Transverse colon (tissue), 4 donors: ENCODE measurements at places on chromosomes 12 and 14. TPM values are rescaled to one million over a fixed set of nuclear protein-coding genes. Genes with fewer than 3 reads are reported as not detected.

- DNase-seq: no peak
- no peaks in the 10 kb centered on the region for H3K4me1 ChIP-seq
- H3K36me3 ChIP-seq: no peaks in the 10 kb centered on the region
- no peak overlapping the region for H3K27ac ChIP-seq
- no peaks in the 10 kb centered on the region for H3K27me3 ChIP-seq
Measured at GRCh38 chr14:65321370-65321875, 91.1 kb upstream of the FUT8 start.

- no peaks in the 10 kb centered on the region for H3K36me3 ChIP-seq
- peak overlapping the region; percentile 59 for H3K27ac ChIP-seq
- peaks cover 16% of the 10 kb centered on the region for H3K4me1 ChIP-seq
- DNase-seq: no peak
- no peak overlapping the region for H3K4me3 ChIP-seq
- H3K27me3 ChIP-seq: no peaks in the 10 kb centered on the region
Measured at GRCh38 chr12:91140026-91140931, 29.0 kb upstream of the LUM start.

- H3K4me1 ChIP-seq: no peaks in the 10 kb centered on the region
- H3K36me3 ChIP-seq: no peaks in the 10 kb centered on the region
- DNase-seq: no peak
- H3K4me3 ChIP-seq: no peak overlapping the region
Measured at GRCh38 chr12:114368685-114369452, 37.1 kb downstream of the TBX5 start.

GRCh38 chr14:99632410-99633035 is 12.4 kb upstream of the HHIPL1 start:
- no peak for DNase-seq
- H3K4me3 ChIP-seq: no peak overlapping the region
- H3K36me3 ChIP-seq: no peaks in the 10 kb centered on the region
- H3K27me3 ChIP-seq: no peaks in the 10 kb centered on the region
- no peak overlapping the region for H3K27ac ChIP-seq

Gene CACNA1C
- total RNA-seq: 22.4 TPM
